NCI-H2081 treated with DMSO at 0.1 percent for 48 hours (cell line): ENCODE measurements at places on chromosomes 6 and 20.

- no peak for DNase-seq
Measured at GRCh38 chr6:21348504-21349195, 244.9 kb upstream of the SOX4 start.

GRCh38 chr6:156718647-156719394 lies 58.4 kb upstream of the ARID1B start:
- no peak for DNase-seq

DNA sequence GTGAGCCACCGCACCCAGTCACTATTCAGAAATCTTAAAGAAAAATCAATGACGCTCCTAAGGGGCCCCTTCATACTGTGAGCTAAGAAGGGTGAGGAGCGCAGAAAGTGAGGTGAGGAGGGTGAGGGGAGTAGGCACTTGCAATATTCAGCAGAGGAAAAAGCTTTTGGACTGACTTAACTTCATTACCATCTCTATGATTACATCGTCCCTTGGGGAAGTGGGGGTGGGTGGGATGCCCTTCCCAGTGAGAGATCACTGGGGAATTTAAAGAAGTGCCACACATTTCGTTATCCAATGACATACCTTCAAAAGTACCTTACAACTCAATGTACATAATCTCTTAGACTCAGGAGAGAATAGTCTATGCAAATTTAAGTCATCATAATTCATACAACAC lies 46.5 kb downstream of the SMLR1 start:
- no peak for DNase-seq

DNA sequence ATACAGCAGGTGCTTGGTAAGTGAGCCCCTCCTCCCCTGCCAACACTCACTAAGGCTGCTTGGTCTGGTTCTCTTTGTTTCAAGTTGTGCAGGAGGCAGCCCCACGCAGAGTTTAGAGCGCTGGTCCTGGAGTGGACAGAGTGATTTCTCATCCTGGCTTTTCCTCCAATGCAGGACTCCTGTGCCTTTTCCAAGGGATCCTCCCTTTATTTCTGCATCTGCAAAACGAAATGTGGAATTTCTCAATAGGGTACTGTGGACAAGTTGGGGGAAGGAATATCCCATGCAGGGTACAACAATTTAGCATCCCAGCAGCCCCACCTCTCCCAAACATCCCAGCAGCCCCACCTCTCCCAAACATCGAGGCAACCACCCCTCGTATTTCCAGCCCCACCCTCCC lies 30.6 kb upstream of the CCDC167 start:
- no peak for DNase-seq

GRCh38 chr20:11436113-11436905 lies 481.4 kb upstream of the BTBD3 start:
- DNase-seq = no peak

DNA sequence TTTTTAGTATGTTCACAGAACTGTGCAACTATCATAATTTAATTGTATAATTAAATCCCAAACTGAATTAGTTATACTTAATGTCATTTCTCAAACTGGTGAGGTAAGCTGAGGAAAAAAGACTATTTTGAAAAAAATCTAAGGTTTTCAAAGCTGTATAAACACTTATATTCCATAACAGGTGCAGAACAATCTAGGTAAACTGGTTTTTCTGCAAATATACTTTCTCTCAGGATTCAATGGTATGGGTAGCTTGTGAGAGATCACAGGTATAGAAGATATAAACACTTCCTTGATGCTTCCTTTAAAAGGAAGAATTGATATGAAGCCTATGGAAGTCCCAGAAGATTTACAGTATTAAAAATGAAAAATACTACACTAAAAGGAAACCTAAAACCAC lies 33.7 kb downstream of the NOL7 start:
- DNase-seq = no peak

GRCh38 chr20:20143646-20144045 lies 91.3 kb downstream of the CFAP61 start:
- no peak for DNase-seq

DNA sequence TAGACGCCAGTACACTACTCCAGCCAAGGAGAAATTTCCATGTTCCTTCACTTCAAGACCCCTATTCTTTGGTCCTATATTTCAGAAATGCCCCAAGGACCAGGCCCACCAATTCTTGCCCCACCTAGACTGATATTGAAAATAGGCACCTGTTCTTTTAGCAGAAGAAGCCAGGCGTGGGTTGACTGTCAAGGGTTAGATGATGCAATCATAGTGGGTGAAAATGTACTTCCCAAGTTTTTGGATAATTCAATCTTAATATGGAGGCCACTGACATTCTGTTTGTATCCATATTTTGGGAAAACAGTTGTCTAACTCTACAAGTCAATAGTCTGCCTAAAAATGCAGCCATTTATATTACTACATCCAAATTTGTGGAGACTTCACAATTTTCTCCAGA lies 21.0 kb upstream of the SNAP91 start:
- no peak for DNase-seq

GRCh38 chr6:141752677-141753076 lies 380.0 kb upstream of the GJE1 start:
- DNase-seq = no peak

DNA sequence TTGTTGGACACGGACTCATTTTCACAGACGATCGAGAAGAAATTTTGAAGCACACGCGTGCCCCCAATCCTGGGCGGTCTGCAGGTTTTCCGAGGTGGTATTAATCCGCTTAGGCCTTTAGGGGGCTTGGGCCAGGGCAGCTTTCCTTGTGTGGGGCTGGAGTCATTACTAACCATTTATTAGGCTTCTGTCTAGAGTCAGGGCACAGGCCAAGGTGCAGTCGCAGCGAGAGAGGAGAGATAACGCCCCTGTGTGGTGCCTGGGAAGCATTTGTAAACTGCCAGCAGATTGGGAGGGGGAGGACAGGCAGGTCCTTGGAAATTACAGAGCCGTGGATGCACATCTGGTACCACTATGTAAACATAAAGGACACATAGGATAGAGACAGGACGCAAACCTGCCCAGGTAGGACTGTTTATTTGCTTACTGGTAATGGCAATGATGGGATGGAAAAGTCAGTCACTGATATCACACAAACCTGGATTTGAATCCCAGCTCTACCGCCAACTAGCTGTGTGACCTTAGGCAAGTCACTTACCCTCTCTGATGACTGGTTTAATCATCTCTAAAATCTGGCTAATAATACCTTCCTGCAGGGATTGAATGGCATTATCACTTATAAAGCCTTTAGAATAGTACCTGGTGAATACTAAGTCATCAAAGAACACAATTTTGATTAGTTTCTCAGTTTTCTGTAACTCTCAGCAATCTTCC lies 76.4 kb downstream of the TMEM242 start:
- DNase-seq = no peak

GRCh38 chr20:5328268-5328667 lies 11.5 kb upstream of the PROKR2 start:
- DNase-seq = no peak

DNA sequence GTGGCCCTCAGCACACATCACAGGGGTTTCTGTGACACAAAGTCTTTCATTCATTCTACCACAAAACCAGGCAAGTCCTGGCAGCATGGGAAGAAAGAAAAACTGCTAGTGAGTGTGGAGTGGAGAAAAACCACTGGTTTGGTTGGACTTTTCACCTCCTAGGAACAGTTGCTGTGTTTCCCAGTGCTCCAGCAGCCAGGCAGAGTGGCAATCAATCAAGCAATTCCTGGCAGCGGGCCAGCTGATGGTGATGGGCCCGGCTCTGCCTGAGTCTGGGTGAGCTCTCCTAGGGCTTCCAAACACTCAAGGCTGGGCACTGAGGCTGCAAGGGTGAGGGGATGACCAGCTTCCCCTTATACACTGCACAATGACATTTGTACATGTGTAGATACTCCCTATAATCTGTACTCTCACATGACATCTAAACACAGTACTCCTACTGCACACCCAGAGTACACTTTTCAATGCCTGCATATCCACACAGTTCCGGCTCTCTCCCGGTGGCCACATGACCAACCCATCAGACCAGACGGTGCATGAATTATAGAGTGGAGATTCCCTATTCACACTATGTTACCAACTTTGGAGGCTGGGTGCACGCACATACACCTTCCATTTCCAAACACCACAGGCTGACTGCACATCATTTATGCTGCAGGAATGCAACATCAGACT lies 156.6 kb downstream of the UNC5CL start:
- no peak for DNase-seq

DNA sequence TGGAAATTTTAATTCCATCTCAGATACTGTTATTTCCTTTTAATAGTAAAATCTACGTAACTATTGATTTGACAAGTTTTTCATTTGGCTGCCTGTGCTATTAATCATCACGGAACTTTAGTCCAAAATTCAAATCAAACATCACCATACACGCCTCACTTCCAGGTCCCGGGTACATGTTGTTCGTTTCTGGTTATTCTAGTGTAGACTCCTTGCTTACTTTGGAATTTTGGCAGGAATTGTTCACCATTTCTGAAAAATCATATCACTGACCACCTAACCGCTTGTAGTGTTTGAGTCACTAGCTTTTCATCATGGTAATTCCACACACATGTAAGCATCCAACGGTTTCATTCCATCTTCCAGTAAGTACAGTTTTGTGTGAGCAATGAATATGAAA lies 98.0 kb upstream of the NHSL1 start:
- DNase-seq = no peak

- no peak for DNase-seq
Measured at GRCh38 chr6:41122373-41122772, 31.8 kb downstream of the TREML1 start.

- no peak for DNase-seq
Measured at GRCh38 chr20:10639077-10639736, 34.6 kb downstream of the JAG1 start.

DNA sequence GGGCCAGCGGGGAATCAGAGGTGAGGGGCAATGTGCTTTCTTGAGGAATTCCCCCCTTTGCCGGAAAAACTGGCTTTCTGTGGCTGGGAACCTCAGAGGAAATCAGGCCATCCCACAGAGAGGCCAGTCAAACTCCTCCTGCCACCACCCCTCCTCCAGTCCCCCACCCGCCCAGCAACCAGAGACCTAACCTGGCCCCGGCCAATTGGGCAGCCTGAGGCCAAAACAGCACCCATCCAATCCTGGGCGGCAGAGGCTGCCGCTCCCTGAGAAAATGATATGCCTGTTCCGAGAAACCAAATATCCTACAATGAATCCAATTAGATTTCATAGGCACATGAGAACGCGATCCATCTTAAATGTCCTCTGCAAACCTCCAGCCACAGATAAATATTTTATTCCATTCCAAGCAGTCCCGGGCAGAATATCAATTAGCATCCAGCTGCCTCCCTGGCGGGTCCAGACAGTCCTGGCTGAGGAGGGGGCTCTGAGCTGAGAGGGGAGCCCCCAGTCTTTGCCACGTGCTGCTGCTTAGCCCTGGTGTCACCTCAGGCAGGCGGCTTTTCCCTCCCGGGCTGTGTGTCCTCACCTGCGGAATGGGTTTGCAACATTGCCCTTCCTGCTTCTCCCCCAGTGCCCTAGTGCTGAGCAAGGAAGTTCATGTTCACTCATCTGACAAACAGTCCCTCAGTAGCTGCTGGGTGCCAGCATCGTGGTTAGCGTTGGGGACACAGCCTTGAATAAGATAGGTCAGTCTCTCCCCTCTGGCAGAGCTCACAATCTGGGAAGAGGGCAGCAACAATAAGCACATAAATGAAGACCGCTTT lies 95.0 kb downstream of the DLGAP4 start:
- no peak for DNase-seq

GRCh38 chr6:11748591-11749210 lies 29.9 kb downstream of the ADTRP start:
- DNase-seq = no peak

GRCh38 chr20:63343460-63344445 lies 17.4 kb downstream of the CHRNA4 start:
- DNase-seq = no peak

DNA sequence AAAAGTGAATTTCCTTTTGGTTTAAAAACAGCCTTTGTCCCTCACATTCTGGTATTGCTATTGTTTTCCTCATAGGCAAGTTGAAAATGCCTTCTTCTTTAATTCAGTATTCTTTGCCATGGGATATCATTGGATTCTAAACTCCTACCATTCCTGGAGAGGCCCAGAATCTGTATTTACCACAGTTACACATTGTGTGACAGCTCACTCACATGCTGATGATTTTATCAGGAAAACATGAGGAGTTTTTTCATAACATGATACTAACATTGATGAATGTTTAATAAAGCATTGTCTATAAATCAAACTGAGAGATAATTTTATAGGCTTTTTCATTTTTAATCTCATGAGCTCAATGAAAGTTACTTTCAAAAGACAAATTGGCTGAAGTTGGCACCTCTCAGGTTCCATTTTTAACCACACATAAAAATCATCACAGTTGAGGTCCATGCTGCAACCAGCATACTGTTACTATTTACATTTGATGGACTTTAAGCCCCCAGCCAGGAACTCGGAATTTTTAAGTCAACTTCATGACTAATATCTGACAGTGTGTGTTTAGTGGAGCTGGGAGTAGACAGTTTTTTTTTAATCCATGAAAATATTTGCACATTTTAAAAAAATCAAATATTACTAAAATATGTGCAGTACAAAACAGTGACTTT lies 82.8 kb downstream of the FAM83B start:
- DNase-seq = no peak

DNA sequence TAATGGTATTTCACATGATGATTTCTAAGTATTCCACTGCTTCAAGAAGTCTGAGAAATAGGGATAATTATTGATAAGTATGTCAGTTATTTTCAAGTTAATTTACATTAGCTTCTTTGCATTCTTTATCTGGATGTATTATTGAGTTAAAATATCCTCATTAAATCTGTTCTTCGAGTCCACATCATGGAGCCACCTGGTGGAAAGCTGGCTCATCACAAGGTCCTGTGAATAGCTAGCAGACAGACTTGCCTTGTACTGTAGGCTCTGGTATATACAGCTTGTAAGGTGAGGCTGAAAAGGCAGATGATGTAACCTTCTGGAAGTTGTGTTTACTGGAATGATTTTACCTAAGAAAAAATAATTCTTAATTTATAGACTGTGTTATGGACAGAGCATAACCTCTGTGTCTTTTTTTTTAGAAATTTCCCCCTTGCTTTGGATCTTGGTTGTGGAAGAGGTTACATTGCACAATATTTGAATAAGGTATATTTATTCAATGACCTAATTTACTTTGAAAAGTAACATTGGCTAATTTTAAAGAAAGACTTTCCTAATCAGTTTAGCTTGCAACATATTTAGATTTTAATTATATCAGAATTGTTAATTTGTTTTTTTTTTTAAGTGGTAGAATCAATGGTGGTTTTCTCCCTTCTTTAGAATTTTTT lies 3.5 kb downstream of the NDUFAF5 start:
- no peak for DNase-seq

GRCh38 chr6:125748406-125749172 lies 843 bp upstream of the HEY2 start:
- no peak for DNase-seq
